ENCODE measurements at places on chromosomes 2 and 18. TPM values are rescaled to one million over a fixed set of nuclear protein-coding genes. Genes with fewer than 3 reads are reported as not detected.

FAM110C gene
- 0.34 TPM for total RNA-seq

CFAP53 gene
- total RNA-seq = 0.18 TPM

ASB18 gene
- not detected for total RNA-seq

MAP3K19 gene
- not detected for total RNA-seq

CYP26B1 gene
- total RNA-seq = 0.44 TPM

TFCP2L1 gene
- total RNA-seq = not detected

ADAM23 gene
- 5.8 TPM for total RNA-seq

ERBB4 gene
- total RNA-seq = 0.18 TPM

TXNDC2 gene
- not detected for total RNA-seq

TMEM182 gene
- total RNA-seq = 0.10 TPM

CAPG gene
- 63.1 TPM for total RNA-seq

GPR17 gene
- total RNA-seq = not detected

PPM1G gene
- total RNA-seq = 91.9 TPM

HTR2B gene
- 0.19 TPM for total RNA-seq

TTLL4 gene
- 14.8 TPM for total RNA-seq

MBD1 gene
- 55.2 TPM for total RNA-seq

EML6 gene
- 0.41 TPM for total RNA-seq

ST8SIA5 gene
- total RNA-seq = 0.24 TPM

RNPEPL1 gene
- 141 TPM for total RNA-seq

MERTK gene
- 10.3 TPM for total RNA-seq

ANO7 gene
- 0.68 TPM for total RNA-seq

C2orf78 gene
- total RNA-seq = not detected

RIT2 gene
- not detected for total RNA-seq

AKAIN1 gene
- not detected for total RNA-seq

KCTD1 gene
- total RNA-seq = 11.9 TPM

SRD5A2 gene
- not detected for total RNA-seq

IGFBP5 gene
- total RNA-seq = 23.4 TPM

ZDBF2 gene
- 8.2 TPM for total RNA-seq

PMAIP1 gene
- total RNA-seq = 45.2 TPM

GAL3ST2 gene
- not detected for total RNA-seq

RTP5 gene
- not detected for total RNA-seq

PARD3B gene
- 10.3 TPM for total RNA-seq

MC2R gene
- not detected for total RNA-seq

NT5C1B gene
- not detected for total RNA-seq

GPATCH11 gene
- total RNA-seq = 6.8 TPM

INHA gene
- not detected for total RNA-seq

SLC38A11 gene
- total RNA-seq = 0.34 TPM

POTEI gene
- 0.06 TPM for total RNA-seq

NCL gene
- total RNA-seq = 224 TPM

ZNF892 gene
- total RNA-seq = 3.9 TPM

TNFAIP6 gene
- total RNA-seq = 0.82 TPM

C2orf66 gene
- total RNA-seq = 1.1 TPM

KLHL41 gene
- 0.87 TPM for total RNA-seq

TSN gene
- total RNA-seq = 53.3 TPM

RSAD2 gene
- total RNA-seq = 0.44 TPM

TRIM43 gene
- total RNA-seq = not detected

ZC3H8 gene
- 4.3 TPM for total RNA-seq

LRRC30 gene
- not detected for total RNA-seq

Measured in glomerular endothelial cell (primary cell).